ENCODE measurements at places on chromosomes 1 and 21.

- DNase-seq = no peak
Measured at GRCh38 chr1:93733340-93733739, 51.7 kb upstream of the BCAR3 start.

GRCh38 chr1:30315185-30315960, 408.0 kb downstream of the MATN1 start:
- DNase-seq = no peak

- DNase-seq = no peak
Measured at GRCh38 chr1:185292237-185292636, 24.8 kb downstream of the IVNS1ABP start.

GRCh38 chr1:173009597-173009996, 41.1 kb downstream of the TNFSF18 start:
- DNase-seq = no peak

- DNase-seq = no peak
Measured at GRCh38 chr1:176208034-176208433, 948 bp upstream of the COP1 start.

- DNase-seq = no peak
Measured at GRCh38 chr1:25110036-25110435, 122.3 kb downstream of the SYF2 start.

- no peak for DNase-seq
Measured at GRCh38 chr1:93905734-93906133, 3.5 kb downstream of the GCLM start.

GRCh38 chr1:107990606-107991005, 25.6 kb upstream of the VAV3 start:
- DNase-seq = no peak

DNA sequence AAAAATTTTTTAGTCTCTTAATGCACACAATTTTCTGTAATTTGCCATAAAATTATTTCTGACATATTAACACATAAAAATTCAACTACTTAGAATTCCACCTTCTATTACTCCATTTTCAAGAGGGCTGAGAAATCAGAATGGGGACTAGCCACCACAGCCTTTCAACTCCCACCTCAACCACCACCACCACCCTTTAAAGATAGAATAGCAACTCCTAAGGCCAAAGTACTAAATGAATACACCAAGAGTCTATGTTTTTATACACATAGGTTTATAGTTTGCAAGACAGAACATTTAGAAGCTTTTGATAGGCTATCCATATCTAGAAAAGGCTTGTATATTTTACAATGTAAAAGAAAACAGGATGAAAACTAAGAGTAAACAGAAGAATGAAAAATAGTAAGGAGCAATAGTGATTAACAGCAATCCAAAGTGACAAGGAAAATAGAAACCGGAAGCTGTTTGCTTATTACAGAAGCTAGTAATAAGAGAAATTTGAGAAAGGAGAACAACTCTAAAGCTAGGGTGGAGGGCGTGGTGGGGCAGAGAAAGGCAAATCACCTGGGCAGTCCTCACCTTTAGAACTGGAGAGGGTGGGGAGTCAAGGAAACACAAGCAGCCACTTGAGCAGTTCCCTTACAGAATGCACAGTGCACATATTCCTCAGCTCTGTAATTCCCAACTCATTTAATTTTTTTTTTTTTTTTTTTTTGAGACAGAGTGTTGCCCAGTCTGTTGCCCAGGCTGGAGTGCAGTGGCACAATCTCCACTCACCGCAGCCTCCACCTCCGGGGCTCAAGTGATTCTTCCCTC, 27.7 kb downstream of the EPS15 start:
- no peak for DNase-seq

DNA sequence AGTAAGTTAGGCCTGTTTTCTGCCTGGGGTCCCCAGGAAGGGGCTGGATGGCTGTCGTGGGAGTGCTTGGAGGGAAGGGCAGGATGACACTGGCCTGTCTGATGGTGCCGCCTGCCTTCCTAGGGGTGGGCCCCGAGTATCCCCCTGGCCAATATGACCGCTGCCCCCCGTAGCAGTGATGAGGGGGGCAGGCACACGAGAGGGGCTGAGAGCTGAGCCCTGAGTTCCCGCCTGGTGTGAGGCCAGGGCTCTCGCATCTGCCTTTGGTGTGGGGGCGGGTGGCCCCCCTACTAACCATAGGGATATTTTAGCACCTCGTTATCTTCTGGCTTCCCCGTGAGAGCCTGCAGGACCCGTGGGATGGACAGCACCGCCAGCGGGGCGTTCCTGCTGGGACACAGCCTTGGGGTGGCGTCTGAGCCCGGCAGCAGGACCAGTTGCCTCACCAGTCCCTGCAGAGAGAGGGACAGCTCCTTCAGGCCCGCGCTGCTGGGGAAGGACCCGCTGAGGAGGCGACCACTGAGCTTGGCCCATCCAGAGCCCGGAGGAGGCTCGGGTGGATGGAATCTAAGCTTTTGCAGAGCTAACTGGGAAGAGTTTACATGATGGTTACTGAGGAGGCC, 10.4 kb downstream of the KRTAP10-1 start:
- no peak for DNase-seq

DNA sequence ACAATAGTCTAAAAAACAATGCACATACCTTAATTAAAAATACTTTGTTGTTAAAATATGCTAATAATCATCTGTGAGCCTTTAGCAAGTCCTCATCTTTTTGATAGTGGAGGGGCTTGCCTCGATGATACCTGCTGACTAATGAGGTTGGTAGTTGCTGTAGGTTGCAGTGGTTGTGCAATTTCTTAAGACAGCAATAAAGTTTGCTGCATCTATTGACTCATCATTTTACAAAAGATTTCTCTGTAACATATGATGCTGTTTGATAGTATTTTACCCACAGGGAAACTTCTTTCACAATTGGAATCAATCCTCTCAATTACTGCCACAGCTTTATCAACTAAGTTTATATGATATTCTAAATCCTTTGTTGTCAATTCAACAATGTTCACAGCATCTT, 7.6 kb downstream of the C1orf87 start:
- no peak for DNase-seq

- no peak for DNase-seq
Measured at GRCh38 chr21:43930074-43930847, 65.2 kb downstream of the AGPAT3 start.

DNA sequence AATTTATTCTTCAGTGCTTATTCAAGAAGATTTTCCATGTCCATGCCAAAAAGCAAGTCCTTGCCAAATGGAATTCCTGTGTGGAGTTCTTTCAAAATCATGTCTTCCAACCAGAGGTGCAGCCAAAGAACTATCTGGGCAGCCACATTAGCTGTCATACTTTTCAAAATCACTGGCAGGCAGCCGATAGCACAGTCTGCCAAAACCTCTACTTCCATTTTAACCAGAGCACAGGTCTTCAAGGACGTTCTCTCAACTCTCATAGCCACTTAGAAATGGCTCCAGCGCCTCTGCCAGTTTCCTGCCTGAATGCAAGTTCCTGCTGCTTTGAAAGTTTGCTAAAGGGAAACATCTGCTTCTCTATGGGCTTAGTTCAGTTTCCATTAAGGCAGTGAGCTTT, 975.7 kb upstream of the ADGRL4 start:
- DNase-seq = no peak

- DNase-seq = no peak
Measured at GRCh38 chr1:151371370-151372057, 991 bp downstream of the SELENBP1 start.

GRCh38 chr1:157363660-157364140, 188.6 kb downstream of the FCRL5 start:
- DNase-seq = no peak

- DNase-seq = no peak
Measured at GRCh38 chr21:41678016-41678923, 88.6 kb downstream of the RIPK4 start.

DNA sequence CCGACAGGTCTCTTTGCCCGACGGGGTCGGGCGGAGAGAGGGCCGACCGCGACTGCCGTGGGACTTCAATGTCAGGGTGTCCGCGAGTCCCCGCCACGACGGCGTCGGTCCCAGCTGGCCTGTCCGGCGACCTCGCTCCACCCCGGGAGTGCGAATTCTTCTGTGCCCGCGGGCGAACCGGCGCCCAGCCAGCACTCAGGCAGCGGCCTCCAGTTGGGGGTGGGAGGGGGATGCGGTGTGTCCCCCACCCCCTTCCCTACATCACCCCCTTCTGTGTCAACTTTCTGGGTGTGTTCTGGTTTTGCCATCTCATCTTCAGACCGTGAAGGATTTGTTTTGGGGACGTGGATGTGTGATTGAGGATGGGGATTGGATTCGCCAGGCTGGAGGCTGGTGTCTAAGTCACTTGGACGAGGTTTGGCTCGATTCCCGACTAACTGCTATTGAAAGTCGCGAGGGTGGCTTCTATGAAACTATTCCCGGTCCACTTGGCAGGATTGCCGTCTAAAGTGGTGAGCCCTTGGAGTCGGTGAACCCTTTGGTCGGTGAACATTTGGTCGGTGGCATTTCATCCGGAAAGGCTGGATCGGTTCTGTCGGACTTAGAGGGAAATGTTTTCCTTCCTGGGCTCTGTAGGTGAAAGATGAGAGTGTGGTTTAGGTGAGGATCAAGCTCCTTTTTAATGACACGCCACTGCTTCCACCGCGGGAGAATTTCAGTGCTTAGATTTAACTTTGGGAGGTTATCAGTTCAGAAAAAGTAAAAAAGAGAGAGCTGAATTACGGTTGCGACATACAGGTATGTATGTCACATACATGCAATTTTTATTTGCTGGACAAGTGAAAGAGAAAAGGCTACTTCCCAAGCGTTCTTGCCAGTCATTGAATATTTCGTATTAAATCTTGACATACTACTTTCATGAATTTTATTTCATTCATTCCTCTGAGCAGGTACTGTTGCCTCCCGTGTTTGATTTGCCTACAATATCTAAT, 771 bp downstream of the ABCD3 start:
- no peak for DNase-seq

GRCh38 chr1:8241417-8242014, 76.4 kb upstream of the SLC45A1 start:
- no peak for DNase-seq

DNA sequence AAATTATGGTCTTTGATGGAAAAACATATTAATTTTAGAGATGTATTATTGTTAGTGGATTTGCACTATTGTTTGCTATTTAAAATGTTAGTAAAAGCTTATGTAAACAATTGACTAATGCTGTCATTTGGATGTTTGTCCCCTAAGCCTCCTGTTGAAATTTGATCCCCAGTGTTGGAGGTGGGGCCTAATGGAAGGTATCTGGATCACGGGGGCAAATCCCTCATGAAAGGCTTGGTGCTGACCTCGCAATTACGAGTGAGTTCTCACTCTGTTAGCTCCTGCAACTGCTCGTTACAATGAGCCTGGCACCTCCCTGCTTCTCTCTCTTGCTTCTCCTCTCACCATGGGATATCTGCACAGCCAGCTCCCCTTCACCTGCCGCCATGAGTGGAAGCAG, 14.3 kb downstream of the TMEM35B start:
- no peak for DNase-seq

GRCh38 chr1:64822621-64823020, 77.7 kb downstream of the RAVER2 start:
- DNase-seq = no peak

DNA sequence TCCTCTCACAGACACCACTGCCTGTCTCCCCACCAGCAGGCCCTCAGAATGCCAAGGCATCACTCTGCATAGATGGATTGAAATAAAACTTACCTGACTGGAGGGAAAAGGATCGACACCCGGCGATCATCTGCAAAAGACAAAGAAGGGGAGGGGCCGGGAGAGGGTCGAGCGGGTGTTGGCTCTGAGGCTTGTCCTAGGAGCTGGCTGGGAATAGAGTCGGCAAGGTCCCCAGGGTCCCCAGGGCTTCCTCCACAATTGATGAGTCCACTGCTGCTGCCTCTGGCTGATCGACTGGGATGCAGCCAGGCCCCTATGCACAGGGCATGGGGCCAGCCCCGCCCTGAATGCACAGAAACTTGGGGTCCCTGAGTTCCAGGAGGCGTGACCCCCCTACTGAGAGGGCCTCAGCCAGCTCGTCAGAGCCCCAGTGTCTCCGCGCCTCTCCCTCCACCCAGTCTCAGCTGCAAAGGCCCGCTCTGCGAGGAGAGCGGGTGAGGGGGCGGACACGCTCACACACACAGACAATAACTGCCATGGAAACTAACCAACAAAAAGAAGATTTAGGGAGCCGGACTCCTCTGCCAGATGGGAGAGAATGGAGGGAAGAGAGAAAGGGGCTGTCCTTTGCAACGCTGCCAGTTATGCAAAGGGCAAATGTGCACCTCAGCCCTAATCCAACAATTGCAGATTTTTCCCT, at the start of gene KLHDC8A:
Gene KLHDC8A (minus strand): TSS at position 483 of the 700 bp plus-strand sequence. CDS start 13,318 bp downstream, outside the sequence.
- DNase-seq = no peak

GRCh38 chr1:221907166-221907932, 165.5 kb upstream of the DUSP10 start:
- DNase-seq = no peak

GRCh38 chr1:205162301-205162700, 40.5 kb upstream of the RBBP5 start:
- no peak for DNase-seq

DNA sequence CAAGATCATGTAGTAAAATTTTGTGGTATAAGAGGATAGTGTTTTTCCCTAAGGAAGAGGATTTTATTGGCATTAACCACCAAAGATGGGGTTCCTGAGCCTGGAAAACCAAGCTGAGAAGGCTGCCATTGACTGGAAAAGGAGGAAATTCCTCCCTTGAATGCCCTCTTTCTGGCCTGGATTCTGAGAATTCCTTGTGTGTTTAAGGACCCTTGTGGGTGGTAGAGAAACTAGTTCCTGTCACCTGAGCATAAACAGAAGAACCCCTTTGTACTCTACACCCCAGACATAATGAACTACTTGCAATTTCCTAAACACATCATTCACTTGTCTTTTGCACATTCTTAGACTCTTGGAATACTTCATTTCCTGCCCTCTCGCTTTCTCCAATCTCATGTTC, 33.1 kb upstream of the CEP350 start:
- DNase-seq = no peak

GRCh38 chr1:119483441-119484200, 23.4 kb upstream of the HSD3B1 start:
- no peak for DNase-seq

DNA sequence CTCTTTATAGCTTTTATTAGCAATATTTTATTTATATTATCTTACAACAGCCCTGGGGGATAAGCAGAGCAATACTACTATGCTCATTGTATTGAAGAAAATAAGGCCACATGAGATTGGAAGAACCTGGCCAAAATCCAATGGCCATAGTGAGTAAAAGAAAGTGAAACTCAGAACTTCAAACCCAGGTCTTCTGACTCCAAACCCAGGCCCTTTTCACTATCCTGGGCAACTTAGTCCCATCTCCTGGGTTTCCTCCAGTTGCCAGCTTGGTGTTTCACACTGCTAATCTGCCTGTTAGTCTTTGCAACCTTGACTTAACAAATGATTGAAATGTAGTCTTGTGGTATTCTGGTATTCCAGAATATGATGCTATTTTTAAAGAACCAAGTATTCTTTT, 22.4 kb upstream of the EXO1 start:
- DNase-seq = no peak

All from stimulated activated CD4-positive, alpha-beta T cell treated with anti-CD3 and anti-CD28 coated beads, Interleukin-4, amount 100 ng/mL, for 48 hours (primary cell).